ENCODE measurements at places on chromosomes 6 and 20.

DNA sequence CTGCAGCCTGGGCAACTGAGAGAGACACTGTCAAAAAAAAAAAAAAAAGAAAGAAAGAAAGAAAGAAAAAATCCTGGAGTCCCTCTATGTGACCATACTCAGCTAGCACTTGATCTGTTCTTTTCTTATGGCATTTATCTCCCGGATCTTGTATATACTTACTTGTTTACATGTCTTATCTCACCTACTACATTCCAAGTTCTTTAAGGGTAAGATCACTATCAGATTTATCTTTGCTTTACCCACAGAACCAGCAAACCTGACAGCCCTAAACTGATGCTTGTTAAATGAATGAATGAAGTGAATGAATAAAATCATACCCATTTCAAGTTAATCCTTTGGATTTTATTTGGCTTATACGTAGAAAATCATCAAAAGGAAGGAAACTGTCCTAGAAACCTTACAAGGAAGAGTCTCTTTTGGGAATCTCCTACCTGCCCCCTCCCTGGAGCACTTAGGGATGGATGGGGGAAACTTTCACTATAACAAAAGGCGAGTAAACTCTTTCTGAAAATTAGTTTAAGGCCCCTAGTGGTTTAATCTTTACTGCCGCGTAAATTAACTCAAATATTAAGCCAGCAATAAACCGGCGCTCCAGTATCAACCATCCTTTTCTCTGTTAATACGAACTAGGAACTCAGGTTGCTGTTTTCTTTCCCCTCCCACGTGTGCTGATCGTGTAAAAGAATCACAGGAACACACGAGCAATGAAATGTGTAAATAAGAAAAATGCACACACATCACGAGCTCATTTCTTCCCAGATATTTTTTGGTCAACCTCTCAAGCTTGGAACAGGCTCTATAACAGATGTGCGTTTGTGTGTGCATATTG is 1.3 kb upstream of the UTRN start:
- DNase-seq: no peak

DNA sequence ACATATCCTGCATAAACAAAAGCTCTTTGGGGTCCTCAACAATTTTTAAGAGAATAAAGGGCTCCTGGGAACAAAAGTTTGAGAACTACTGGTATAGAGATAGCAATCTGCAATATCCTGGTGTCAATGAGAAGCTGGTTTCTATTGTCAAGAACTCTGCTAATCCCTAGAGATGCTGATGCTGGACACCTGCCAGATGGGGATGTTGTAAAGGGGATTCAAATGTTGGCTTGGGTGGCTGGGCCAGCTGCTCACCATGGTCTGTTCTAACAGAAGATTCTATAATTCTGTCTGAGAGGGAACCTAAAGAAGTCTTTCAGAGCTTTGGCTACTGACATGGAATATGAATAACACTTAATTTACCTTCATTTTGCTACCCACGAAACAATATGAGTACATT is 137.8 kb downstream of the BTBD9 start:
- no peak for DNase-seq

DNA sequence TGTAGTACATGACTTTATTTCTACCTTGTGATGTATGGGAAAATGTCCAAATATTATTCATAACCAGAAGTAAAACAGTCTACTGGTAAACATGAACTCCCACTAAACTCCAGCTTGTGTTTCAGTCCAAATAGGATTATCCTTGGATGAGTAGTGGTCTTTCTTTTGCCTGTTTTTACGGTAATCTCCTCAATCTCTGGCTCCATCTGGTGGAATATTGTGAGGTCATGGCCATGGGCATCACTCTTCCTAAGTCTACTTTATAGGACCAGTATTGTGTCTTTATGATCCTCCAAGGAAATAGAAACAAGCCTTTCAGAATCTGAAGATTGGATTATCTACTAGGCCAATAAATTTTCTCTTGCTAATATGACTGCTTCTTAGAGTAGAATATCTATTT is 505.0 kb downstream of the BMP2 start:
- no peak for DNase-seq

- DNase-seq: no peak
Observed at GRCh38 chr20:18781509-18781908, 32.1 kb upstream of the SCP2D1 start.

DNA sequence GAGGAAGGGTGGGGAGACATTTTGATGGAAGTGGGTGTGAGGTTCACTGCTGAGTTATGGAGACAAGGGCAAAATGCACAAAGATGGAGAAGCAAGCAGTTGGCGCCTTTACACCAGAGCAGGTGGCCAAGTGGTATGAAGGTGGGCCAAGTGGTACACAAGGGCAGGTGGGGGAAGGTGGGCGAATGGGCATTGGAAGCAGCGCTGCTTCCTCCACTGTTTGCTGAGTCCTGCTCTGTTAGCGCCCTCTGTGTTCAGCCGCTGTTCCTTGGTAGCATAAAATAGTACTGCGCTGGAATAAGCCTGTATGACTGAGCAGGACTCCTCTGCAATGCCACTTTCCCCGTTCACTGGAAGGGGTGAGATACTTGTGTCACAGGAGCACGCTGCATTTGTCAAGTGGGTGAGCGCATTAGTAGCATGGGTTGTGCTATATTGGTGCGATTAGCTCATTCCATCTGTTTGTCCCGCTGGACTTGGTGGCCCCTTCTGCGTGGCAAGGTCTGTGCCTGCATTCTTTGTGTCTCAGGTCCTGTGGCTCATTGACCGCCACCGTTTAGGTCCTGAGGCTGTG is 116.4 kb downstream of the TOX2 start:
- DNase-seq: no peak

- no peak for DNase-seq
Observed at GRCh38 chr6:17318435-17319165, 37.4 kb downstream of the RBM24 start.

GRCh38 chr6:128156321-128157111 is 255.7 kb upstream of the THEMIS start:
- DNase-seq: no peak

- no peak for DNase-seq
Observed at GRCh38 chr20:15836634-15837033, 736.6 kb downstream of the KIF16B start.

GRCh38 chr6:144599615-144600014 is 314.5 kb downstream of the UTRN start:
- no peak for DNase-seq

- DNase-seq: no peak
Observed at GRCh38 chr6:151661928-151662327, 145.6 kb upstream of the ESR1 start.

GRCh38 chr6:165308926-165309731 is at the start of gene C6orf118:
Gene C6orf118 (minus strand): TSS chr6:165309605. CDS start chr6:165309586, 19 bp downstream.
- no peak for DNase-seq

DNA sequence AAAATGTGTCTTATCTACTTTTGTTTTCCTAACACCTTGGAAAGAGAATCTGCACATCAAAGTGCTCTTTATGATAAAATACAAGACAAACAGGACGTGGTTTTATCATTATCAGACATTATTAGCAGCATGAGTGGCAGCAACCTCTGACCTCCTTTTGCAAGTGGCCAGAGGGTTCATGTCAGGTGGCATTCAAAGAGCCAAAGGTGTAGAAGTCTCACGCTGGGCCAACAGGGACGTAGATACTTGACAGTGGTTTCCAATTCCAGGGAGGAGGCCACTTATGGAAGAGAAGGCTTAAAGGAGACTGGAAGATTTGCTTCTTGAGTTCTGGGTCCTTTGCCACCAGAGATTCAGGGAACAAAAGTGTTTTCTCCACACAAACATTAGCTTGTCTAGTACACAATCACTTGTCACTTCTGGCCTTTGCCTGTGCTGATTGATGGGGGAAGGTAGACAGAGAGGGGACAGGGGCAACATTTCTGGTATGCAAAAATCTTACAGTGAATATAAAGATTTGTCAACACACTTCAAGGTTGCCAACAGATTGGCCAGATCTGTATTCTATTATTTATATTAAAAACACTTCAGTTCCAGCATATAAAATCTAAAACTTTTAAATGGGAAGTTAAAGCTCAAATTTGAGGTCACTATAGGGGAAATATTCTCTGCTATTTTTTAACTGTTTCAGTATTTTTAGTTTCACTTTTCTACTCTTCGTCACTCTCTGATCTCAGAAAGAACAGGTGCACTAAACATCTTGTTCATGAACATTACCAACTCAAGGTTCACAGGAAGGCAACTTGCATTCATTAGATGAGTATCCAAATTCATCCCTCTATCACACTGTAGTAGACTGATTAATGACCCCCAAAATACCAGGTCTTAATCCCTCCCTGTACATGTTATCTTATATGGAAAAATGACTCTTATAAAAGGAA is 52.1 kb upstream of the FBXO30 start:
- no peak for DNase-seq

DNA sequence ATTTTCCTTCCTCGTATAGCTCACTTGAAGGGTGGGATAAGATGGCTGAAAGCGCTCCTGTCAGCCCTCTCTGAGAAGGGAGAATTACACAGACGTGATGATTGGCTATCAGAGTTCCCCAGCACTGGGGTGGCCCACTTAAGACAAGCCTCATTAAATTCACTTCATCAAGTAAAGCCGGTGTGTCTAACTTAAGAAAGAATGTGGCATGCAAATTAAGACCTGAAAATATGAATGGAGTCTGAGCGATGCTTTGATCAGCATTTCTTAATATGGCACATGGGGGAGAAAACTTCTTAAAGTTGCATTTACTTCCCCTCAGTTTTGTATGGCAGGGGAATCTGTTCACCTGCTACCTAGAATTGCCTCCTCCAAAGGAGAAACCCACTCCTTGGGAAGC is 369.3 kb downstream of the FARS2 start:
- DNase-seq: no peak

GRCh38 chr20:19460386-19460785 is 247.9 kb downstream of the SLC24A3 start:
- no peak for DNase-seq

DNA sequence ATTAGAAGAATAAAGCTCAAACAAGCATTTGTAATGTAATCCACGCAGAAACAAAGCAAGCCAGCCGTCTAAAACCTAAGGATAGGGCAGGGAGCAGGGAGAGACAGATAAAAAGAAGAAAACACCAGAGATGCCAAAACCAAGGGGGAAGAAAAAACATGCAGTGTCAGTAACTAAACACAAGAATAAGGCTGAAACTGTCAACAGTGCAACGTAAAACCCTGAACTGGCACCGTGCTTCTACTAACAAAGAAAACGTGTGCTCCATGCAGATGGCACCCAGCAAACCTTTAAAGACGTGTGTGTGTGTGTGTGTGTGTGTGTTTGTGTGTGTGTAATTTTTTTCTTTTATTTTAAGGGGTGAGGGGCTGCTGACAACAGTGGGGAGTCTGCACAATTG is 88.4 kb upstream of the TAB2 start:
- DNase-seq: no peak

GRCh38 chr20:44790638-44791393 is 19.5 kb downstream of the RIMS4 start:
- DNase-seq: no peak

DNA sequence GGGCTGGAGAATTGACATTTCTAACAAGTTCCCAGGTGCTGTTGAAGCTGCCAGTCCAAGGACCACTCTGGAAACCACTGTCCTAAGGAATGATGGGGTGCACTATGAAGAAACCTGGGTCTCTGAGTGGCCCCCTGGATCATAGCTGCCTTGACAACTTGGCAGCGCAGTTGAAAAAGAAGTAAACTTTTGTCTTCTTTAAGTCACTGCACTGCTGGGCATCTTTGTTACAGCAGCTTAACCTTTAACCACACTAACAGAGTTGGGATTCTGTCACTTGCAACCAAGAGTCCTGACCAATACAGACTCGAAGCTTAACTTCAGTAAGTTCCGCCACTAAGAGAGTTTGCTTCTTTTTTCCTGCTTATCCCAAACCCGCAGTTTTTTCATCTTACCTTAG is 8.5 kb upstream of the KCNK15 start:
- no peak for DNase-seq

DNA sequence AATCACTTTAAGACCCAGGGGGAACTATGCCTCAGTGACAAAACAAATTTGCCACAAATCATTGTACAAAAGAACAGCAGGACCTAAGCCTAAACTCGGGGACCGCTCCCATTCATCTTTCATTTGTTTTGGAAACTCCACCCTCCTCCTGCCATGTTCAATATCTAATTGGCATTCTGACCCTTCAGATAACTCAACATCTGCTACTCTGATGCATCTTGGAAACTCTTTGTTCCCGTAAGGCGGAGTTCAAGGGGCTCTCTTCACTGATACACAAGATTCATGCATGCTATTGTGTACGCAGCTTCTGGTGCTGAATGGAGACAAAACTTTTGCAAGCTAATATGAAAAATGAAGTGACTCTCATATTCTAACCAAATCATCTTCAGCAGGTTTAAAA is 187.6 kb downstream of the ZFP64 start:
- no peak for DNase-seq

DNA sequence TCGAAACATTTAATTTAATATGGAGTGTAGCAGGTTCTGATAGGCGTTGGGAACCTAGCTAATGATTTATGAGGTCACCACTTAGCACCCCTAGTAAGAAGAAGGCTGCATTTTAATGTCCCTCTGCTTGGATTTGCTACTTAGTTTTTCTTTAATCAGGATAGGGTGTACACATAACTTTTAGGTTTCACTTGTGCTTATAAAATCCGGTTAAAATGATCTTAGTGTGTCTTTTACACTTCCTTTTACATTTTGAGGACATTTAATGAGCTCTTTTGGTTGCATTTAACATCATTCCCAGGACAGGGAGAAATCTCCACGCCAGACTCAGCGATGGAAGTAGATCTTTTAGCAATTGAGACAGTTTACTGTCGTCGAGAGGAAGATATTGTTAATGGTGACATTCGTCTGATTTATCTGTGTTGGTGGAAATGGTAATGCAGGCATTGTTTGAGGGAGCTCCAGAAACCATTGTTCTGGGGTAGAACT is 5.6 kb downstream of the TFAP2A start:
- no peak for DNase-seq

All from activated naive CD4-positive, alpha-beta T cell (primary cell).